ENCODE measurements at places on chromosomes 2 and 18.

GRCh38 chr2:188969236-188969635, 4.9 kb upstream of the COL3A1 start:
- DNase-seq: no peak

DNA sequence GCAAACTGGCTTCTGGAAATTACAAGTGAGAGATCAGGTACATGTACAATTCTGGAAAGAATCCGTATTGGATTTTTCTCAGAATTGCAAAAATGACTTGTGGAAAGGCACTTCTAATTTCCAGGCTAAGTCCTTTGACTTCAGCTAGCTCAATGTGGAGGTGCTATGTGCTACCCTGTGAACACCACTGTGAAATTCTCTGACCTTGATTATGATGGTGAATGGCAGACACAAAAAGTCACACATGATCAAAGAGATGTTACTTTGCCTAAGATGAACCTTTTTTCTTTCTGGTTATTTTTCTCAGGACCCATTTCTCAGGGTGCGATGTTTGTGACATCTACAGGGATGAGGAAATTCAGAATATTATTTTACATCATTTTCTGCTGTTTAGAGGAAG, 856.6 kb upstream of the VRK2 start:
- no peak for DNase-seq

- no peak for DNase-seq
Measured at GRCh38 chr2:47089083-47089464, 66.0 kb downstream of the STPG4 start.

DNA sequence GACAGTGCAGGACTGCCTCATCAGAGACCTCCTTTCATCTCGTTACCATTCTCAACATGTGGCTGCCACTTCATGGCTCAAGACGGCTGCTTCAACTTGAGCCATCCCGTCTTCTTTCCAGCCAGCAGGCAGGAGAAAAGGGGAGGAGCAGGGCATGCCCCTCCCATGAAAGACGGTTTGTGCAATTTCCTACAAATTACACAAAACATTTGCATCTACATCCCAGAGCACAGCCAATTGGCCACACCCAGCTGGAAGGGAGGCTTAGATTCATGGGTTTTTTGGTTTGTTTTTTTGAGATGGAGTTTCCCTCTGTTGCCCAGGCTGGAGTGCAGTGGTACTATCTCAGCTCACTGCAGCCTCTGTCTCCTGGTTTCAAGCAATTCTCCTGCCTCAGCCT, 11.8 kb downstream of the UCN start:
- no peak for DNase-seq

DNA sequence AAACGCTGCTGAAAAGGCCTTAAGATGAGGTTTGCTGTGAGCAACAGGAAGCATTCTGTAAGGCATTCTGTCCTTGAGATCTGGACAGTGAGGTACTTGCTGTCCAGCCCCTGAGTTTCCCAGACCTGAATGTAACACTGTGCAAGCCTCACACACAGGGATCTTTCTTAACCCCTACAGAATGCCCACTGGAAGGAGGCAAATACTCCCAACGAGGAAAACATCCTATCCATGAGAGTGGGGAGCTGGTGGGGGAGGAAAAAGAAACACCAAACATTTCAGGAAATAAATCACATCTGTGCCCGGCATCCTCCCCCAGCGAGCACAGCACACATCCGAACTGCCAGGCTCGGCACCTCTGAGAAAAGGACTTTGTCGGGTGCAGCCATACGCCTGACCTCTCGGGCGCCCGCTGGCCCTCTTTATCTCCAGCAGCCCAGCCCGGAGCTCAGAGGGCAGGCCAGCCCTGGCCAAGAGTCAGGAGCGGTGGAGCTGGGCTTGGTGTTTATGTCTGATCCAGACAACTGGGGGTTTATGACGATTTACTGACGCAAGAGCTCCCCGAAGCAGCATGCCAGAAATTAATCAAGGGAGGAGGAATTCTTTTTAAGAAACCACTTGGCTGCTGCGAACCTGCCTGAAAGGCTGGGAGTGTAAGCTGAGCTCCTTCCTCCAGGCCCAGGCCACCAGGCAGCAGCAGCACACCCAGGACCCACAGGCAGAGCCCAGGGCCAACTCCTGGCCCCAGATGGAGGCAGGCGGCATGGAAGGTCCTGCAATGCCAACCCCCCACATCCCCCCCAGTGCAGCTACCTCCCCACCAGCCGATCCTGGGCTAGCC, 72.2 kb downstream of the HDAC4 start:
- DNase-seq: no peak

DNA sequence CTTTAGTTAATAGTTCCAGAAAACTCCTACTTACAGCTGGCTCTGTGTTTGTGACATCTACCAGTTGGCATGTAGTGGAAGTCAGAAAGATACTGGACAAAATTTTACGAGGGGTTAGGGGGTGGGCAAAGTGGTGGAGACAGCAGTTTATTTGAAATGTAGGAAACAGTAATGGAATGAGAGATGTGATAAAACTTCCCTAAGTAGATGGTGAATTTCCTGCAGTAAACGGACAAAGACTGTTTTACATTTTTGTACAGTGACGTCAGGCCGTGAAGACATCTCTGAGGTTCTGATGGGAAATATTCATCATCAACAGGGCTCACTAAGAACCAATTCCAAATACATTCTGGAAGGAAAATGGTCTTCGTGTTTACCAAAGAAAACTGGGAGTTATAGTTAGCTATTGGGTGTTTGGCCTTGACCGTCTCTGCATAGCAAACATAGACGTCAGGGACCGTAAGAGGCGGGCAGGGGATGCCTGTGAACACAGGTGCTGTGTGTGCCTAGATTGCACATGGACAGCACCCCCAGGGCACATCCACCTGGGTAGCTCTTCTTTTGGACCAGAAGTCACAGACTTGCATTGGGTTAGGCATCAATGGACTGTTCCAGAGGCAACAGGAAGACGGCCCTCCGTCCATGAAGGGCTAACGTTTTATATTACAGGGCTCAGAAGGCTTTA, 131.5 kb downstream of the ZNF516 start:
- DNase-seq: no peak

GRCh38 chr2:176668912-176669311, 399.7 kb downstream of the MTX2 start:
- DNase-seq: no peak

GRCh38 chr2:99489063-99489760, 605 bp downstream of the REV1 start:
- peak; percentile 74 for DNase-seq

GRCh38 chr2:143893371-143893770, 626.5 kb downstream of the ZEB2 start:
- no peak for DNase-seq

DNA sequence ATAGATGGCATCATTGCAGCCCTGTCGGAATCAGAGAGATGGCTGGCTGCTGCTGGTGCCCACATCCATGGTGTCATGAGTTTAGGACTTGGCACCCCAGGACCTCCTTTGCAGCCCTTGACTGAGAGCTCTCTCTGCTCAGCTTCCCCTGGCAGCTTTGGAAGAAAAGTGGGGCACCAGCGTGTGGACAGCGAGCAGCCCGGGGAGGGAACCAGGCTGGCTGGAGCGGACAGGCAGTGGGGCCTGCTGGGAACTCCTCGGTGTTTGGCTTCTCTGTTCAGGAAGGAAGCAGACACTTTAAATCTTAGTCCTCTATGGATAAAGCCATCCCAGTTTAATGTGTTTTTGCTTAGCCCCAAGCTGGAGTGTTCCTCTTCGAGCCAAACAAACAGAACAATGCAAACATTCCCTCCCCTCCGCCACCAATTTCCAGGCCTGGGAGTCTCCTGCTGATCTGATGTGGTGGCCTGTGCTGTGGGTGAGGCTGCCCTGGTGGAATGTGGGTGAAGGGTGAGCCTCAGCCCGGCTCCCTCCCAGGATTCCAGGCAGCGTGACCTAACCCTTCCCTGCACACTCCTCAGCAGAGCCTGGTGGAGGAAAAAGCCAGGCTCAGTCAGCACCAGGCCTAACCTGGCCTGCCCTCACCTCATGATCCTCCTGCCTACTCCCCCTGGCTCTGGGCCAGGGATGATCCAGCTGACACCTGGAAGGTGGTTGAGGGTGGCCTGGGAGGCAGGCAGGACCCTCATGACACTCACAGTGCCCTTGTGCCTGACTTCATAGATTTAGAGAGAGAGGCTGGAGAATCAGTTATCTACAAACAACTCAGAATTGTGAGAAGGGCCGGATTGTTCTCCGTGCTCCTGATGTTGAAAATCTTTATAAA, 21.6 kb upstream of the ITGB6 start:
- DNase-seq: no peak

- no peak for DNase-seq
Measured at GRCh38 chr2:151905963-151906632, 77.9 kb upstream of the ARL5A start.

DNA sequence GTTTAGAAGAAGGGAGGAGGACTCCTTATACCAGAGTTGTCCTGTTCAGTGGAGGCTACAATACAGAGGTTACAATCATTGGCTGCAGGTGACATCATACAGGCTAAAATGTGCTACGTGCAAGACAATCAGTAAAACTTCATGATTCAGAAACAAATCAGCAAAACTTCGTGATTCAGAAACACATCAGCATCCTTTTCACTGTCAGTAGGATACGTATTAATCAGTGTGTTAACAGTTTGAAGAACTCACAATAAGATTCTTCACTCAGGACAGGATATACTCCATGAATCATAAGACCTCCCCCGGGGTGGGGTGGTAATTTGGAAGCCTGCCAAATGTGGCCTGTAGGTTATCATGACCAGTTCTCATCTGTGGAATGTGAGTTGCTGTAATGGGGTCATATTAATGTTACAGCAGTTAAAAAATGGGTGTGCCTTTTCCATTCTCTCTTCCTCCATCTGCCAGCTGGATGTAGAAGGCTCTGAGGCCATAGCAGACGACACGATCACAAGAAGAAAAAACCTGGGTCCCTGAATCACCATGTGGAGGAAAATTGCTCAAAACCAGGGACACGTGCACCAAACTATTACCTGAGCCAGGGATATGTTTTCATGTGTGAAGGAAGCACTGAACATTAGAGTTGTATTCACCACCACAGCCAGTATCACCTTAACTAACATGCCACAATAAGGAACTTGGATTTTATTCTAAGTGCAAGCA, 134.8 kb upstream of the CREB1 start:
- no peak for DNase-seq

DNA sequence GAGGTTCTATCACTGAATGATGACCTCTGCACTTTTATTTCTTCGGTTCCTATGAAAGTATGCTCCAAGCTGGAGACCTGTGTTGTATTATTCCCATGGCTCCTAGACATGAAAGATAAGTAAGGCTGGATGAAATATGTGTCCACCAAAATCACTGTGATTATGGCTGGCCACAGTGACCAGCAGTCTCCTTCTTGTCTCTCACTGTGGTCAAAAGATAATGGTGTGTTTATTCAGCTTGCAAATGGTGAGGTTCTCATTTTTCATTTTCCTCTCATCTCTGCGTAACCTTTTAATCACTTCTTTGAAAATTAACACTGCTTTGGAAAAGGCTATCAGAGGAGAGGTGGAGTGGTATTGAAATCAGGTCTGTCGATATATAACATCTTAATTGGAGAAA, 107.8 kb upstream of the DAPL1 start:
- no peak for DNase-seq

DNA sequence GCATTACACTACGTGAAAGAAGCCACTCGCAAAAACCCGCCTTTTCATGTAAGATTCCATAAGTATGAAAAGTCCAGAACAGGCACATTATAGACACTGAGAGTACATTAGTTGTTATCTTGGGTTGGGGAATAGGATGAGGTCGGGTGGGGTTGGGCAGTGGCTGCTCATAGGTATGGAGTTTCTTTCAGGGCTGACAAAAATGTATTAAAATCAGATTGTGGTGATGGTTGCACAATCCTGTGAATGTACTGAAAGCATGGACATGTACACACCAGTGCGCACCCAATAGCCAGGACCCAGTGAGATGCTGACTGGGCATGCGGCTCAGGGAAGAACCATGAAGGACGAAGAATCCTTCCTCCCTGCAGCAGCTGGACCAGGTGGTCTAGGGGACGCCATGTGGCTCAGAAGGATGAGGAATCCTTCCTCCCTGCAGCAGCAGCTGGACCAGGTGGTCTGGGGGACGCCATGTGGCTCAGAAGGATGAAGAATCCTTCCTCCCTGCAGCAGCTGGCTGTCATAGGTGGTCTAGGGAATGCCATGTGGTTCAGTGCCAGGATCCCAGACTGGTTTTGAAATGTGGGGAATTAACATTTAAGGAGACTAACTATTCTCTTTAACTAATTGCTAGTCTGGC, 50.1 kb downstream of the MBP start:
- no peak for DNase-seq

- no peak for DNase-seq
Measured at GRCh38 chr2:173452416-173452815, 97.7 kb downstream of the CDCA7 start.

DNA sequence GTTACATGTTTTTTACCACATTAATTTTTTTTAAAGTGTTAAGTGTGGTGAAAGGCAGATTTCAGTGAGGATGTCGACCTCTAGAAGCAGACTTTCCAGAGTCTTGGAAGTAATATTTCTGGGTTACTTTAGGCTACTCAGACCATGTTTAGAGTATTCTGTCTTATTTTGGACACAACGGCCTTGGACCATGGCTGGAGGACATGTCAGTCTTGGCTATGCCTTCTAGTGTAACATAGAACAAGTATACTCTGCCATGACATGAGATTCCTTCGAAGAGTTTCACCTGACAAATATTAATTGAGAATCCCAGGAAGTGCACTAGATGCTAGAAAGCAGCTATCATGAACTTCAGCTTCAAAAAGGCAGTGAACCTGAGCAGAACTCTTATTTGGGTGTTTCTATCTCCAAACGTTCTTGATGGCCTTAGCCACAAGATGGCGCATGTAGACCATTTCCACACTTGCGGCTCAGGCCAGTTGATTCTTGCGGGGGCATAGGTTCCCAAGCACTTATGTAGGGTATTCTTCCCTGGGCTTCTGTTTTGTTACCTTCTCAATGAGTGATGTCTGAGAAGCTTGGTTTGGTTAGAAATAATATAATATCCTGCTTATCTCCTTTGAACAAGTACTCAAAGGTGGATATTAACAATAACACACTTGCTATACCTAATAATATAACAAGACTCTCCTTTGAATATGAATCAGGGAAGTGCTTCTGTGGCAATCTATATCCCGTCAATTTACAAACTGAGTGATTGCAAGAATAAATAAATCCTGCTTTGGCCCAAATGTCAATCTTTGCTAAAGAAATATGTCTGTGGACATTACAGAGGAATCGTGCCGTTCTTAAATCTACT, 62.0 kb downstream of the CACNB4 start:
- peak; percentile 94 for DNase-seq

GRCh38 chr2:190838492-190838910, 42.1 kb upstream of the GLS start:
- no peak for DNase-seq

DNA sequence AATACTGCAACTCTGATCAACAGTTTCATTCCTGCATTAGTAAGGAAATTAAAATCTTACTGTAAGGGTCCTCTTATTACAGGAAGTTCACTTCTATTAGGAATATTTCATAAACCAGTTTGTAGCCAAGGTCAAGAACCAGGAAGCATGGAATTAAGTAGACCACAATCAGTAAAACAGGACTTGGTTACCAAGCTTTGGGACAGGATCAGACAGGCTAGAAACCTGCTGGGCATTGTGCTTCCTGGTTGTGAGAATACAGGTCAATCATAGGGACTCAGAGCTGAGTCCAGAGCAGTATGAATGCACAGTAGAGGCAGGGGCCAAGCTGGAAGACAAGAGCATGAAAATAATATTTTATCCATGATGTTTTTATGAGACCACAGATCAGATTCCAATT, 248.0 kb downstream of the IKZF2 start:
- no peak for DNase-seq

All from spinal cord (tissue), 10 donors.